Hippocampal formation (tissue), 2 donors: ENCODE measurements at places on chromosomes 5 and 9.
A peak's percentile ranks its signal among the peaks of the same experiment; 100 is the strongest.

DNA sequence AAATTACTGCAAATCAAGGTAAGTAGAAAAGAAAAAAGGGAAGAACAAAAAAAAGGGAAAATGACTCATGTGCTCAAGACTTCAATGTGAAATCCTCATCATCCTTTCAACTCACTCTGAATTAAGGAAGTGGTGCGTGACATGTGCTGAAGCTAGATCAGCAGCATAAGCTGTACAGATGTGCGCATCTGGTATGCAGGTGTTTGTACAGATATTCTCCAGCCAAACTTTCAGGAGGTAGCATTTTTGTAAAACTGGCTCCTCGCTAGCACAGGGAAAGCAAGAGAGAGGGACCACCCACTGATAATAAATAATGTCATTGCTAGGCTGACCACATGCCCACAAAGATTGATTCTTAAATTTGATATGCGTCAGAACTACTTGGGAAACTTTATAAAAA, 253.9 kb upstream of the RGMB start:
- DNase-seq = no peak

DNA sequence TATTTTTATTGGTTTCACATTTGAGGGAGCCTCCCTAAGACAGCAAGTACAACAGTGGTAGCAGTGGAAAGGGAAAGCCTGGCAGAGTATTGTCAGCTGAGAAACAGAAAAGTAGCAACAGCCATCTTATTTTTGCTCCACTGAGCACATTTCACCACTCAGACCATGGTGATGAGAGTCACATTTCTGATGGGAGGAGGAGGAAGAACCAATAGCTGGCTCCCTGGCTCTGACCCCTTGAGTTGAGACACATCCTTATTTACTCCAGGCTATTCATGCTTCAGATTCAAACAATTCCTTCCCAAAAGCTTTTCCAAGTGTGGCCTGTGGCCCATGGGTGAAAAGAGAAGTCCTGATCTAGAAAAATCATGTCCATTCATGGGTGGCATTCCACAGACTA, 236.3 kb downstream of the ARHGAP26 start:
- no peak for DNase-seq

- no peak for DNase-seq
Measured at GRCh38 chr9:99264070-99264680, 42.1 kb downstream of the SEC61B start.

- DNase-seq = no peak
Measured at GRCh38 chr5:35046774-35047173, 975 bp downstream of the AGXT2 start.

- DNase-seq = no peak
Measured at GRCh38 chr5:150665044-150665443, 4.0 kb downstream of the MYOZ3 start.

- no peak for DNase-seq
Measured at GRCh38 chr9:86045654-86046053, 53.7 kb downstream of the GOLM1 start.

GRCh38 chr9:115254287-115255180, 136.6 kb upstream of the TNC start:
- DNase-seq = no peak

- DNase-seq = no peak
Measured at GRCh38 chr5:38453506-38453905, 102.9 kb downstream of the LIFR start.

DNA sequence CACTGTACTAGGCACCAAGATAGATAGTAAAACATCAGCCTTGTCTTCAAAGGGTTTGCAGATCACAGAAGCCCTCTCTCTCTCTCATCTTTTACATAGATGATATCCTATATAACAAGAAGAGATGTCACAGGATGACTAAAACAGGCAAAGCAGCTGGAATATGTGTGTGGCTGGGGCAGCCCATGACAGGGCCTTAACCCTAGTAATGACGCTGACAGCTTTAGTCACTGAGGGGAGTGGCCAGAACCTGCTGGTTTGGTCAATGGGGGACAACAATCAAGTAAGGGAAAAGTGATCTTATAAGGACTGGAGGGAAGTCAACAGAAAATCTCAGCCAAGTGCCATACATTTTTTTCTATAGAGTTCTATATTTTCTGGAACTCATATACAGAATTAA, 41.9 kb upstream of the RIC1 start:
- no peak for DNase-seq

- DNase-seq = no peak
Measured at GRCh38 chr9:115437418-115437817, 319.5 kb upstream of the TNC start.

DNA sequence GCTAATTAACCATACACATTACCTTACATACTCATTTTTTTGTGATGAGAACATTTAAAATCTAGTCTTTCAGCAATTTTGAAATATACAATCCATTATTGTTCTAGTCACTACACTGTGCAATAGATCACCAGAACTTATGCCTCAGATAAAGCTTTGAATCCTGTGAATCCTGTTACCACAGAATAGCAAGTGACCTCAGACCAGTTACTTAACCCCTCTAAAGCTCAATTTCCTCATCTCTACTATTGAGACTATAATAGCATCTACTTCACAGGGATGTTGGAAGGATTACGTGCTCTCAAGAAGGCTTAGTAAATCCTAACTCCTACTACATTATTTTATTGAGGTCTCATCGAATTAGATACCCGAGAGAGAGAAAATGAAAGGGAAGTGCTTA, 60.2 kb upstream of the PIP5K1B start:
- no peak for DNase-seq

DNA sequence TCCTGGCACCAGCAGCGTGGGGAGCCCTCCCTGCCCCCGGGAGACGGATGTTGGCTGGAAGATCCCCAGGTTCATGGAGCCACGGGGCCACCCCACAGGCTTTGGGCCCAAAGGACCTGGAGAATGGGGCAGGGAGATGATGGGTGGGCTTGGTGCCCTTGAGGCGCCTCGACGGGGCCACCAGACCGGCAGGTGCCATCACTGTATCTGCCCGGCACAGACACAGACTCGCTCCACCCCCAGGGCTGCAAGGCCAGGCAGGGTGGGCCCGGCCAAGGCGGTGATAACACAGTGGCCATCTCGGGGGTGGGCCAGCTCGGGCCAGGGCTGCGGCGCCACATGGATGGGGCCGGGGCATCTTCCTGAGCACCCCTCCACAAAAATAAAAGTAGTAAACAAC, 35.0 kb upstream of the EGFL7 start:
- DNase-seq = no peak

- no peak for DNase-seq
Measured at GRCh38 chr5:135813758-135814157, 20.7 kb upstream of the SLC25A48 start.

- no peak for DNase-seq
Measured at GRCh38 chr5:131693894-131694293, 58.9 kb upstream of the RAPGEF6 start.

- no peak for DNase-seq
Measured at GRCh38 chr5:594226-594860, 17.8 kb upstream of the CEP72 start.

- DNase-seq = no peak
Measured at GRCh38 chr5:10307206-10308148, at the start of gene CMBL. TSS of gene CMBL (minus strand) at chr5:10307902. CDS start at chr5:10290762, 17,140 bp downstream.

DNA sequence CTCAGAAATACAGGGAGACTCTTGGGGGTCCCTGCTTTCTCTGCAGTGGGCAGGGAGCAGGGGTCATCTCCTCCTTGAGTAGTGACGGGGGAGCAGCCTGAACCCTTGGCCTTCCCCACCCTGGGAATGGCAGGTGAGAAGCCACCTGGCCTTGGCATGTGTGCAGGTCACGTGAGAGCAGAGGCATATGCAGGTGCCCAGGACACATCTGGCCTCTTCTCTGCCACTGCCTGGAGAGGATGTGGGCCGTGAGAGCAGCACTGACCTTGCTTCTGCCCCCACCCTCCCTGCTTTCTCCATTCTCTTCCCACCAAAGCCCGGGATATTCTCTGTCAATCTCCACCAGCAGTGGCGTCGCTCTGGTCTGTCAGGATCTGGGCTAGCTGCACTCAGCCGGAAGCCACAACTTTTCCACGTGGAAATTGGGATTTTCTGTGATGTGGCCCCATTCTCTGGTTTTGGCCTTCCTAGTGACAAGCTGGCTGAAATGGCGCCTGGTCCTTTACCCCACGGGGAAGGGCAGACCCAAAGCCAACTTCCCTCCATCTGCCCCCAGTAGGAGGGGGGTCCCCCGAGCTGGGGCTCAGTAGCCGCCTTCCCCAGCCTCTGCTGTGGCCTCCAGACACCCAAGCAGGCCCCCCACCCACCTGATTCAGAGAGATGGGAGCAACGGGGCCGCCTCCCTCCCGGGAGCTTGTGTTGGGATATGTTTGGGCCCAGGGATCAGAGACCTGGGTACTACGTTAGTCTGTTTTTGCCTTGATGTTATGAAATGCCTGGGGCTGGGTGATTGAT, 70.4 kb upstream of the FCN1 start:
- DNase-seq = no peak

DNA sequence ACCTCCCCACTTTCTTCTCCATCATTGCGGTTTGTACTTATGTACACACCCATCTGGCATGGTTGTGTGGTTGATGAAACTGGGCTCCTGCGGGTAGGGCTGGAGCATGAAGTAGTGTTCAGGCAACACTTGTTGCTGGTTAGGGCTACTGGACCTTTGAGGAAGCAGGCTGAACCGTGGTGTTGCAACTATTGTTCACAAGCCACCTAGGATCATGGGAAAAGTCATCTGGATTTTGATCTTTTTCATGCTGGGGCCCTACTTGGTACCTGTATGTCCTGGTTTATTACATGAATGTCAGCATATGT, 40.1 kb upstream of the TIFAB start:
- no peak for DNase-seq

- DNase-seq = no peak
Measured at GRCh38 chr9:82062245-82062644, 73.7 kb downstream of the SPATA31D1 start.

DNA sequence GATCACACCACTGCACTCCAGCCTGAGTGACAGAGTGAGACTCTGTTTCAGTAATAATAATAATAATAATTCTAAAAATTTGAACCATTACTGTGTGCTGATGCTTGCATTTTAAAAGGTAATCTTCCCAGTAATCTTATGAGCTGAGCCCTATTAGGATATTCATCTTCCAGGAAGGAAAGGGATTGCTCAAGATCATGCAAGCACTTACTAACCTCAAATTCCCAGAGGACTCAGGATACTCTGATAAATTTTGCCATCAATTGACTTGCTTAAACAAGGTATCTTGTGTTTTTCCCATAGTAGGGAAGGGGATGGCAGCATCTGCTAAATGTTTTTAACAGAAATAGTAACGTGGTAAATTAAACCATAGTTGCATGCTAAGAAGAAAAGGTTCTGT, 176.4 kb upstream of the MRPS30 start:
- DNase-seq = no peak

- DNase-seq = no peak
Measured at GRCh38 chr5:32071351-32071944, 102.7 kb downstream of the GOLPH3 start.

DNA sequence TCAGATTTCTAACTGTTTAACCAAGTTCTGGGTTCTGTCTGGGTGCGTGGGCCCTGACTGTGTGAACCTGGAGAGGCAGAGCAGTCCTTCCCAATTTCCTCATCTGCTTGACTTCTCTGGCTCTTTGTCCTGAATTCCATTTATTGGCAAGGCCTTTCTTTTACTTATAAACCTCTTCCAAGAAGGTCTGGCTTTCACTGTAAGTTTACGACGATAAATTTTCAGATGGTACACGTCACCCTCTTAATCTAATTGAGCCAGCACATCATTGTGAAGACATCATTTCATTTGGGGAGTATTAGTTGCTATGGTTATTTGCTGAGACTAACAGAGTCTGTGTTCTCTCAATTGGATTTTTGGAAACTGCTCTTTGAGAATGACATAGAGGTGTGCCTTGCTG, 92.4 kb downstream of the ARHGAP26 start:
- DNase-seq = no peak

DNA sequence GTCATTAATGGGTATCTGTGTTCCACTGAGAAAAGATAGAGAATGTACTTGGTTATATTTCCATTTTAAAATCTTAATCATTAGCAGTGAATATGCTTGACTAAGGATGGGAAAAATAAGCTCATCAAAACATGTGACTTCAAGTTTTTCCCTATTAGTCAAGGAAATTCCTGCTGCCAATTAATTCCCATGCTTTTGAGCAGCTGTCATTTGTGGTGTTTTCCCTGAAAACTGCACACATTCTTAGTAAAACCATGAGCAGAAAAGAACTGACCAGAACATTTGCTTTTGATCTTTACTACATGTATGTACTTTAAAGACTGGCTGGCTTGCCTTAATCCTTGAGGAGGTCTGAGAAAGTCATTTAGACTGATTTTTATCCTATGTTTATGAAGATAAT, 75.2 kb downstream of the AOPEP start:
- DNase-seq = no peak

GRCh38 chr9:26892251-26893029, at the start of gene CAAP1:
TSS of gene CAAP1 (minus strand) at chr9:26892802. CDS start at chr9:26892715, 87 bp downstream.
- peak; percentile 83 for DNase-seq

DNA sequence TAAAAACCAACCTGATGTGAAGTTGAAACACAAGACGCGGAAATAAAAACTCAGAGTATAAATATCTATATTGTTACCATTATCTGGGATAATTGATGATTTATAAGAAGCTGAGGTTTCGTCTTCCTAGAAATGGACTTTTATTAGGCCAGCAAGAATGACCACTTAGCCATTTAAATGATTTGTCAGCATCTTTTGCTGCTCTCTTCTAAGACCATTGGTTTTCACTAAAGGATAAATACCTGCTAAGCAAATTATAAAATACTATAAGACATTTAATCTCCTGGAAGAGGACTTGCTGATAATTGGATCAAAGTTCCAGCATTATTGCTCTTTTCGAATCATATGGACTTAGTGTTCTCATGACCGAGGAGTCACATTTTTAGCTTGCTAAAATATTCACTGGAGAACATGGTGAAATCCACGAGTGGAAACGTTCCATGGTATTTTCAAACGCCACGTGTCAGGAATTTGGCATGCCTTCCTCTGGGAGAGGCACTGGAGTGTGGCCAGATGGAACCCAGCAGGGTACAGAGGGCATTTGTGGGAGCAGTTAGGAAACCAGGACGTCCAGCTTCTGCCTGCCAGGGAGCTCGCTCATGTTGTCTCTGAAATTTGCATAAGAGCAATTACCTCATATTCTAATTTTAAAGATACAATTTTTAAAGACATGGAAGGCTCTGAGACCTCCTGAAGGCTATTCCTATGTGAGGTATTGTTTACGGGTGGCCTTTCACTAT, 43.1 kb downstream of the TNFAIP8 start:
- no peak for DNase-seq

GRCh38 chr9:129437626-129438323, 183.1 kb downstream of the C9orf50 start:
- DNase-seq = no peak

GRCh38 chr5:141359790-141360426, at the start of gene PCDHGB2:
TSS of gene PCDHGB2 (plus strand) at chr5:141359994. CDS start at chr5:141360136, 142 bp downstream.
- no peak for DNase-seq
